ENCODE measurements at places on chromosomes 3 and 15.

- no peak for DNase-seq
Observed at GRCh38 chr3:176415661-176416295, 781.5 kb downstream of the TBL1XR1 start.

- DNase-seq = no peak
Observed at GRCh38 chr3:127538569-127538968, 52.0 kb downstream of the TPRA1 start.

GRCh38 chr3:3589715-3590130, 209.5 kb upstream of the LRRN1 start:
- DNase-seq = no peak

DNA sequence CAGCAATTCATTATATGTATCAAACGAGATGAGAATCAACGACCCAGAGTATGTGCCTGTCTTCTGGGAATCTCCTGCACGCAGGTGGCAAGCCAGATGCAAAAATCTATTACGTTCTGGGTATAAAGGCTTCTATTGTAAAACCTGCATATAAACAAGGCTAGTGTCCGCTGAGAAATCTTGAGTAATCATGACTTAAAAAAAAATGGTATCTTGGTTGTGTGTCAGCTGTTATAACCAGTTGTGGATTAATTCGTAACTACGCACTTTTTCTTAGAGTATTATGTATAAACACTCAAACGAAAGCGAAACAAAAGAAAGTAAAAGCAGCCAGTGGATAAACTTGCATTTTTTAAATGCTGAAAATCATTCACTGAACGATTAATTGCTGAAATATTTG, 509.1 kb downstream of the RSL24D1 start:
- no peak for DNase-seq
